Urinary bladder (tissue), 4 donors: ENCODE measurements at places on chromosomes 7 and 10. TPM values are rescaled to one million over a fixed set of nuclear protein-coding genes. Genes with fewer than 3 reads are reported as not detected.

- DNase-seq, result no peak
These were observed 107.5 kb downstream of the ELMO1 start for GRCh38 chr7:37341033-37341630.

DNA sequence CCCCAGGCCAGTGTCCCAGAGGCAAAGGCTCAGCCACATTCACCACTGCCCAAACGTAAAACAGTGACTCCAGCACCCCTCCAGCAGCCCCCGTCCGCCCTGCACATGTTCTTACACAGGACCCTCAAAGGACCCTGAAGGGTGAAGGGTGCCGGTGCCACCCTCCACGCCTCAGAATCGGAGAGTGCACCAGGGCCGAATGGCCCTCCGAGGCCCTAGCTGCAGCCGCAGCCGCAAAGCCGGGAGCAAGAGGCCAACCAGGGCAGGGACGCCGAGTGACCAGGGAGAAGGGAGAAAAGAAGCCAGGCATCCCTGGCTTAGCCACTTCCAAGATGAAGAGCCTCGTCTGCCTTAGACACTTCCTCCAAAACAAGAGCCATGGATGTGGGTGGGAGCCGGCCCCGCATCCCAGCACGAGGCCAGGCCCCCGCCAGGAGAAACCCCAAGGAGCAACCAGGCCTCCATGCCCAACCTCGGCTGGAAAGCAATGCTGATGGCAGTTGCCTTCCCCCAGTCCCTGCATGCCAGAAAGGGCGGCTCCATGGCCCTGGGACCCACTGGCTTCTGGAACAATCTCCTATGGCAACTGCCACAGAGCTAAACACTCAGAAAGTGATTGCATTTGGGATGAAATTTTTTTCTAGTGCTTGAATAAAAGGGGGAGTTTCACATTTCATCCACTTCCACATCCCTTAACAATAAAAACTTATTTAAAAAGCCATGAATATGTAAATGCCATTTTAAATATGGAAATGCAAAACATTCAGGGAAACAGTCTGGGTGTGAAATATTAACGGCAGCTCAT lies 92.3 kb downstream of the MAD1L1 start:
- DNase-seq, result no peak

GRCh38 chr7:135791543-135792362 lies 43.1 kb upstream of the FAM180A start:
- DNase-seq, result no peak

DNA sequence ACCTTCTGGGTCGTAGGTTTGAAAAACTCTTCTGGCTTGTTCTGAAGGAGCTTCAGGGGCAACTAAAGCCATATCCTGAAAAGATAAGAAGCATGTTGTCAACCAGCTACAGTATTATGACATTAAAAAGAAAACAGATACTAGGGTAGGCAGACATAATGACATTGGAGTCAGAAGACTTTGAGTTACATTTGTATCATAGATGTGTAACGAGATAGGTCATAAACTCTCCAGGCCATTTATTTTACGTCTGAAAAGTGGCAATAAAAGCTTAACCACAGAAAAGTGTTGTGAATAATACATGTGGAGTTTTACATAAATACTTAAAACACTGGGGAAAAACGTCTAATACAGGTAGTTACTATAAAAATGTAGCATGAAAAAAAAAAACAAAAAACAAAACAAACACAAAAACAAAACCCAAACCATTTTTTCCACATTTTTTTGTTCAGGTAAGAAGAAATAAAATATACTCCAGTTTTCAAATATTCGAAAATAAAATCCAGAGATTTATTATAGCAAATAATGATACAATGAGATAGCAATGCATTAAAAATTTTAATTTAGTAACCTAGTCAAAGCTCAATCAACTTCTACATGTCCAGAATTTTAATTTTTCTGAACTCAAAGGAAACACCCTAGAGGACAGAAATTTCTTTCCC lies 64.1 kb downstream of the MINDY3 start:
- DNase-seq, result no peak

DNA sequence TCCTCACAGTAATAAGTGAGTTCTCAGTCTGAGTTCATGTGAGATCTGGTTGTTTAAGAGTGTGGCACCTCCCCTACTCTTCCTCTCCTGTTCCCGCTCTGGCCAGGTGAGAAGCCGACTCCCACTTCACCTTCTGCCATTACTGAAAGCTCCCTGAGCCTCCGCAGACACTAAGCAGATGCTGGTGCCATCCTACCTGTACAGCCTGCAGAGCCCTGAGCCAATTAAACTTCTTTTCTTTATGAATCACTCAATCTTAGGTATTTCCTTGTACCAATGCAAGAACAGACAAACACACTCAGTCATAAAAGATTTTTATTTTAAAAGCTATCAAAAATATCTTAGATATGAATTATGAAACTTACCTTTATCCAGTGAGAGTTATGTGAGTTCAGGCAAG lies 39.5 kb upstream of the PFKP start:
- no peak for DNase-seq

DNA sequence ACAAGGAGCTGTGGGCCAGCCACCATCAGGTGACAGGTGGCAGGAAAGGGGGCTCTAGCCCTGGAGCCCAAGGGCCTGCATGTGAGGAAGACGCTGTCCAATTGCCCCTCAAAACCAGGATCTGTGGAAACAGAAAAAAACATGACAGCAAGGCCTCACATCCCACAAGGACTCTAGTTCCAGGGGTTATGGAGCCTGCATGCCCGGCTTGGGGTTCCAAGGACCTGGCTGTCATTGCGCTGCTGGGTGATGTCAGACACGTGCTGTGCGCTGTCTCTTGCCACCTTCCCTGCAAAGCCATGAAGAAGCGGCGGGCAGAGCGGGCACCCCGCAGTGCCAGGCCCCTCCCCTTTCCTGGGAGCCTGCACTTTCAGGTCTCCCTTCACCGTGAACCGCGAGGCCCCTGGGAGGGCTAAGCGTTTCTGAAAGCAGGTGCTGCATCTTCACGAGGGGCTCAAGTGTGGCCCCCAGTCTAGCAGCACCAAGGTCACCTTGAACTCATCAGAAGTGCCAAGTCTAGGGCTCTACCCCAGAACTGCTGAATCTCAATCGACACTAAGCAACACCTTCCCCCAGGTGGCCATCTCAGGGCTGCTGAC lies 15.1 kb upstream of the CRYGN start:
- no peak for DNase-seq

DNA sequence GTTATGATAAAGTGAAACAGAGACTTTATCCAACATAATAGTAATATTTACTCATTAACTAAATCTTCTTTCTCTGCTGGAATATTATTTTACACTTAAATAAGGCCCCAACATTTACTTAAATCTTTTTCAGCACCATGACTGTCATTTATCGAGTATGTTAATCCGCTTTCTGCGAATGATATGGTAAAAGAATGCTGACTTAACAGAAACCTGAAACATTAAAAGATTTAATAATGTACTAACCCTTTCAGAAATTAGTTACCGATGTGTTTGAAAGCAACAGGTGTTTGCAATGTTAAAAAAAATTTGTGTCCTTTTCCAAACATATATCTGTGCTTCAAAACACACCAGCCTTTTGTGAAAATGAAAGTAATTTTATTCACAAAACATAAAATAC lies 190.5 kb downstream of the SKAP2 start:
- DNase-seq, result no peak

DNA sequence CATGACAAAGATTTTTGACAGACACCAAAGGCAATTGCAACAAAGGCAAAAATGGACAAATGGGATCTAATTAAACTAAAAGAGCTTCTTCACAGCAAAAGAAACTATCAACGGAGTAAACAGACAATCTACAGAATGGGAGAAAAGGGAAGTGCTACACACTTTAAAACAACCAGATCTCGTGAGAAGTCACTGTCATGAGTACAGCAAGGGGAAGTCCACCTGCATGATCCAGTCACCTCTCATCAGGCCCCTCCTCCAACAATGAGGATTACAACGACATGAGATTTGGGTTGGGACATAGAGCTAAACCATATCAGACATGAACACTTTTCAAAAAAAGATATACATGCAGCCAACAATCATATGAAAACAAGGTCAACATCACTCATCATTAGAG lies 11.5 kb upstream of the PSTK start:
- DNase-seq, result no peak

GRCh38 chr10:69048103-69048502 lies 39.8 kb upstream of the SRGN start:
- no peak for DNase-seq

- no peak for DNase-seq
These were observed 56.8 kb downstream of the AUTS2 start for GRCh38 chr7:69654849-69655707.

GRCh38 chr7:73539709-73540108 lies 17.6 kb upstream of the BAZ1B start:
- no peak for DNase-seq

GRCh38 chr10:128599030-128599429 lies 472.8 kb upstream of the MKI67 start:
- no peak for DNase-seq

- DNase-seq, result no peak
These were observed 640 bp upstream of the ZNF425 start for GRCh38 chr7:149126662-149127266.

GRCh38 chr10:95242581-95243317 lies 48.1 kb downstream of the PDLIM1 start:
- DNase-seq, result no peak

DNA sequence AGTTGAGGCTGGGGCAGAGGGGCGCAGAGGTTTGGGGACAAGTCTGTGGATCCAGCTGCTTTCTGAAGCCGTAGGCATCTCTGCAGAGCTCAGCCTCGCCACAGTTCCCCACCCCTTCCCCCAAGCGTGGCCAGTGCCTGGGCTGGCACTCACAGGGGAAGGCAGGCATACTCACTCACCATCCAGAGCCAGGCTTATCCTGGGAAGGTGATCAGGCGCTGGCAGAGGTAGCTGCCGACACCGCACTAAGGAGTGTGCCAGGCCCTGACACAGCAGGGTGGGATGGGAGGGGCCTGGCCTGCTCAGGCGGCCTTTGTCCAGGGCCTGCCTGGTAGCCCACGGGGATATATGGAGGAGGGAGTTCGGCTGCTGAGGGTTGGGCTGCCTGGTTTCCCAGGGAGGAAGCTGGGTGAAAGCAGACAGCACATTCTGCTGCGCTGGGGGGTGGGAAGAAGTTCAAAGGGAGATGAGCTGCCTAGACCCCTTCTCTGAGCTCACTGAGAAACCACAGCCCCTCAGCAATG lies 15.9 kb downstream of the VSIR start:
- no peak for DNase-seq

- no peak for DNase-seq
These were observed 10.2 kb downstream of the ACSL5 start for GRCh38 chr10:112384141-112384540.

- no peak for DNase-seq
These were observed 28.5 kb downstream of the GSDME start for GRCh38 chr7:24728503-24729364.

- no peak for DNase-seq
These were observed 422.6 kb upstream of the NUPR2 start for GRCh38 chr7:56538541-56539429.

- no peak for DNase-seq
These were observed 146.3 kb downstream of the NXPH1 start for GRCh38 chr7:8579661-8580194.

DNA sequence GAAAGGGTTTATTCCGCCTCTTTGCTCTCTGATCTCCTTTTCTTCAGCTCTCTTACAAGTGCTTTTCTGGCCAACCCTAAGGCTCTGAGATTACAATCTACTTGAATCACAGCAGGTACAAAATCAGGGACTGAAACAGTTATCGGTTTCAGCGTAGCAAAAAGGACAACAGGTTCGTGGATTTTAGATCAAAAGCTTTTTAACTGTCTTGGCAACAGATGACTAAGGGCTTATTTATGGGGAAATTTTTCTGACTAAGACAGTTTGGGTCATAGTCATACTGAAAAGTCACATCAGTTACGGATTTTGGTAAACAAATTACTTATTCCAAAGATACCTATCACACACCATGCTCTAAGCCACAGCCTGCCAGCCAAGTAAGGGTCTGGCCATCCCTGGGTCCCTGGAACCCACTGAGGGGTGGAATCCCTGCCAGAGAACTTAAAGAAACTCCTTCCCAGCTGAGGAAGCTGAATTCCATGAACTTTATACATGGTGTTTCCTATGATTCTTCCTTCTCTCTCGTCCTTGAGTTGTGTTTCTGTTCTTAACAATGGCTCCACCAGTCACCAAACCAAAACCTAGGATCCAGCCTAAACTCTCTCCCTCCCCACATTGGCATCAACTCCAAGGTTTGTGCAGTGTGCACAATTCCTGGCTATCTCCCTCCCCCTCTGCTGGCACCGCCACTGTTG lies 169.3 kb downstream of the FAM107B start:
- DNase-seq, result no peak

GRCh38 chr7:76369018-76369417 lies 10.2 kb upstream of the YWHAG start:
- no peak for DNase-seq

GRCh38 chr7:3957472-3958108 lies 656.5 kb downstream of the SDK1 start:
- DNase-seq, result no peak

DNA sequence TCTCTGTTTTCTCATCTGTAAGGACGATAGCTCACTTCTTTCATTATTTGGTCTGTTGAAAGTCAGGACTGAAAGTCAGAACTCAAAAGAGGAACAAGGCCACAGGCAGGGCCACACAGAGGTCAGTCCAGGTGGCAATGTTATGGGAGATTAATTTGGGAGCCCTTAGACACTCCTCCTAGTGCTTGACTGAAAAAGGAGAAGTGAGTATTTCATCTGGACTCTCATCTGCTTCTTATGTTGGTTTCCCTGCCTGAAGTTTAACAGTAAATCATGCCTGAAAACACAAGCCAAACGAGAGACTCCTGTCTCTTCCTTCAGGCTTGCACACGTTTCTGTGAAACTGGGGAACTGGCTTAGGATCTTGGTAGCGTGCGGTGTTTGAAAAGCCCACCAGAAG lies 248.5 kb downstream of the BUB3 start:
- DNase-seq, result no peak

DNA sequence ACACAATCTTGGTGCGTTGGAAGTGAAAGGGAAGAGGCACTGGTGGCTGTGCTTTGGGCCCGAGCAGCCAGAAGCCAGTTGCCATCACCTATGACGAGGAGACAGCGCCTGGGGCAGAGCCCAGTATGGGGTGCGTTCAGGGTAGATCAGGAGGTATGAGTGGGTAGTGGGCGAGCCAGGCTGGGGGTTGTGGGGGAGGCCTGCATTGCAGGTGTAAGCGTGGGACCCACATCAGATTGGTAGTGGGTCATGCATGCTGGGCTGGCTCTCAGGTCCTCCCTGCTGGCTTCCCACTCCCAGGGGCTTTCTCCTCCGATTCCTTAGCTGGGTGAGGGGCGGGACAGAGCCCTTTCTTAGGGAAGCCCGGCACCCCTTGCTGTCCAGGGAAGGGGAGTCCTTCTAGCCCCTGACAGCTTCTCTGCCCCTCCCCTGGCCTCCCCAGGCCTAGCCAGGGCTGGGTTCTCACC lies 445 bp upstream of the PVRIG start:
- DNase-seq, result no peak

CHCHD3 gene
- 60.7 TPM for total RNA-seq

USP6NL gene
- 21.7 TPM for total RNA-seq

SPDYE8 gene
- not detected for total RNA-seq

MORN4 gene
- total RNA-seq, result 5.9 TPM

AS3MT gene
- total RNA-seq, result 4.1 TPM

DMBT1 gene
- 0.48 TPM for total RNA-seq

TSPAN13 gene
- 26.2 TPM for total RNA-seq

PPP1R17 gene
- total RNA-seq, result not detected

ADCYAP1R1 gene
- total RNA-seq, result 4.5 TPM

CCSER2 gene
- total RNA-seq, result 75.4 TPM

IFT22 gene
- total RNA-seq, result 28.2 TPM

VSTM4 gene
- 60.2 TPM for total RNA-seq

DPYSL4 gene
- total RNA-seq, result 1.7 TPM

CREB5 gene
- 53.5 TPM for total RNA-seq

ABCB1 gene
- total RNA-seq, result 2.4 TPM
